ENCODE measurements at places on chromosomes 3 and 15.

DNA sequence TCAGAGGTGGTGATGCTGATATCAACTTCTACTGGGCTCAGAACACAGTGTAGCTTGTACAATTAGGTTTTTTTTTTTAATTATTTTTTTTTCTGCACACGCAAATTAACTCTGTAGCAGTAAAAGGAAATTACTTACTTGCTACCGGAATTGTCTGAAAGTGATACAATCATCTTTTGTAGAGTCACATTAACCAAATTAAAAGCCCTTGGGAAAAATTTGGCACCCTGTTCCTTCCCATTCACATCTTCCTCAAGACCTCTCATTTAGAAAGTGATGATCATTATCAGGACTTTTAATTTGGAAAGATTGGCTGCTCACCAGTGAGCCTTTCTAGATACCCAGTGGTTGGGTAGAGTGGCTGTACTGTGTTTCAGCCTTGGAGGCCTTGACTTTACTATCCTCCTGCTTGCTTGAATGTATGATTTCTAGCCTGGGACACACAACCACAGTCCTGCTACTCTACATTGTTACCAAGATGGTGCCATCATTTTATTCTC is 158.3 kb downstream of the ECT2 start:
- DNase-seq, result no peak

DNA sequence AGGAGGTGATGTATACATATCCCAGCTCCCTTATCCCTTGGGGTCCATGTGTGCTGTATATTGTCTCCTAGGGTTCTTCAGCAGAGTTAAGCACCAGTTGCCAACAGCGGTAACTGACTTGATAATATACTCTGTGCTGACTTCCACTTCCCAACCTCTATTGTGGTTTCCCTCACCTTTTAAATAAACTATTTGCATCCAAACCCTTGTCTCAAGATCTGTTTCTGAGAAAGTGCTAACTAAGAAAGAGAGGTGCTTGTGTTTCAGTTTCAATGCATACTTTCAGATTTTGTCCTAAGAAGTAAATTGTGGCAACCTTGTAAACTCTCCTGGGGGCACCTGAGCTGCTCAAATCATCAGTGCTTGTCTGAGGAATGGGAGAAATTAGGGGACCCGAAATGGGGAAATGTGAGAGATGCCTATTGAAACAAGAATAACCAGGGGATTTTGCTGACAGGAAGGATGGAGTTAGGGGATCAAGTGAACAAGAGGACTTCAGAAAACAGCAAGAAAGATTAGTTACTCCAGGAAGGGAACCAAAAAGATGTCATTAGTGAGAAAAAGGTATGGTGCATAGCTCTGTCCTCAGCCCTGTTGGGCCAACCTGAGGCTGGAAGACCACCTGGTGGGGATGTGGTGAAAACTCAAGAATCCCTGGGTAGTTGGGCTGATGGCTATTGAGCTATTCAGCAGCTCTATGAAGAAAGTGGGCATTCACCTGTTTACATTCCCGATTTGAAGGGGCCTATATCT is 50.9 kb upstream of the MRPL3 start:
- no peak for DNase-seq

DNA sequence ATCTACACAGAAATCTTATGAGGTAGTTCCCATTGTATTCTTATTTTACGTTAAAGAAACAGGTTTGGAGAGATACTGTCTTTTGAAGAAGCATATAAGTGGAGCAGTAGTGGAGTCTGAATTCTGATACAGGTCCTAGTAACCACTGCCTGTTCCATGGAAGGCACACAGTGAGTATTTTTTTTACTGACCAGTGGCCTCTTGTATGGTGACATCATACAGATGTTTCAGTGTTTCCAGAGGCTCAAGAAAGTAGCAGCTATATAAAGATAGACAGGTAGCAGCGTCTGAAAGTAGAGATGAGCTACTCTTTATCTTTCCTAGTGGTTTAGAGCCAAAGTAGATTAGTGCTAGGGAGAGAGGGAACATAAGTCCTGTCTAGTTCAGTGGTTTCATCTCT is 173.5 kb downstream of the LPP start:
- no peak for DNase-seq

GRCh38 chr3:183435661-183436060 is 7.2 kb upstream of the MCF2L2 start:
- no peak for DNase-seq

DNA sequence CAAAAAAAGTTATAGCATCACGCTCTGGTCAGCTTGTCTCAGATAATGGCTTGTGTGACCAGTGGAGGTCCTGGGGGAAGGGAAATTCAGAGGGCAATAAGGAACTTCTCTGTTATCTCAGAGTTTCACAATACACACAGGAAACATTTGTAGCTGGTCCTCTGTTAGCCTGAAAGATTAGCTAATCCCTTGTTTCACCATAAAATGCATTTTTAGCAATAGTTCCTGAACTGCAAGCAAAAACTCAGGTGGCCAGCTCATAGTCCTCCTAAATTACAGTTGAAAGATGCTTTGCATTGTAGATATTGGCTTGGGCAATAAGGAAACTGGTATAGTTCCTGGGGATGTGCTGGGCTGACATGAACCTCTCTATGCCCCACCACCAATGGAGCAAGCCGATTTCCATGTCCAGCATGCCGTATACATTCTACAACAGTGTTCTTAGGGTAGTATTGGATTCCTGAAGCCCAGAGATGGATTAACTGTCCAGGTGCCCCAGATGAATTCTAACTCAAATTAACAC is 141.5 kb upstream of the TBL1XR1 start:
- no peak for DNase-seq

GRCh38 chr15:50055750-50056157 is 63.3 kb downstream of the ATP8B4 start:
- DNase-seq, result no peak

DNA sequence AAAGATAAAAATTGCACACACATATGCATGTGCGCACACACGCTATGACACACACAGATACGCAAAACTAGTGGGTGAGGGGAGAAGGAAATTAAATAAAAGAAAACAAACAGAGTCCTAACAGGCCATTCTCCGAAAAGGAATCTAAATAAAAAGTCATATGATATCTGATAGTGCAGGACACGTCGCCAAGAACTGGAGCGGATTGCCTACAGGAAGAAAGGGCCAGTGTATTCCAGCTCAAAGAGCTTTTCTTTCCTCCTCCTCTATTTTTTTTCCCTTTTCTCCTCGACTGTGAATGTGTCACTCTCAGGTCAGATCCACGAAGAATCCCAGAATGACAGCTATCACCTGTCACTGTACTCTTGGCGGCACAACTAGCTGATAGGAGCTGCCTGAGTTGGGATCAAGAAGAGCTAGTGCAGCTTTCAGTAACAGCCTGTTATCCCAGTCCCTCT is 157.8 kb downstream of the TIGIT start:
- DNase-seq, result no peak

GRCh38 chr3:12451481-12451880 is 32.8 kb upstream of the TSEN2 start:
- DNase-seq, result no peak

GRCh38 chr3:152225201-152225600 is 43.5 kb upstream of the MBNL1 start:
- no peak for DNase-seq

DNA sequence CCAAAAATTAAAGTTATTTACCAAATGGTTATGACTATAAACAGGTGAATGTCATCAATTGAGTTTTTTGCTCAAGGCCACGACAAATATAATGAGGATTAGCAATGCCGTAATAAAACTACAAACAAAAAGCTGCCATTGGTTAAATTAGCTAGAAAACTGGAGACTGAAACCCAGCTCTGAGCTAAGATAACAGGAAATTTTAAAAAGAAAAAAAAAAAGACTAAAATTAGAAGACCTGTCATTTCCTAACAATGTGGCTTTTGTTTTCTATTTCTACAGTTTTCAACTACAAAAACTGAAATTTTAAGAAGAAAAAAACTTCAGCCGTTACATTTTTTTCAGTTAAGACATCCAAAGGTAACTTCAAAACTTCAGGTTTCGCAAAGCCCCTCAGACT is 9.7 kb downstream of the SLC12A6 start:
- DNase-seq, result no peak

DNA sequence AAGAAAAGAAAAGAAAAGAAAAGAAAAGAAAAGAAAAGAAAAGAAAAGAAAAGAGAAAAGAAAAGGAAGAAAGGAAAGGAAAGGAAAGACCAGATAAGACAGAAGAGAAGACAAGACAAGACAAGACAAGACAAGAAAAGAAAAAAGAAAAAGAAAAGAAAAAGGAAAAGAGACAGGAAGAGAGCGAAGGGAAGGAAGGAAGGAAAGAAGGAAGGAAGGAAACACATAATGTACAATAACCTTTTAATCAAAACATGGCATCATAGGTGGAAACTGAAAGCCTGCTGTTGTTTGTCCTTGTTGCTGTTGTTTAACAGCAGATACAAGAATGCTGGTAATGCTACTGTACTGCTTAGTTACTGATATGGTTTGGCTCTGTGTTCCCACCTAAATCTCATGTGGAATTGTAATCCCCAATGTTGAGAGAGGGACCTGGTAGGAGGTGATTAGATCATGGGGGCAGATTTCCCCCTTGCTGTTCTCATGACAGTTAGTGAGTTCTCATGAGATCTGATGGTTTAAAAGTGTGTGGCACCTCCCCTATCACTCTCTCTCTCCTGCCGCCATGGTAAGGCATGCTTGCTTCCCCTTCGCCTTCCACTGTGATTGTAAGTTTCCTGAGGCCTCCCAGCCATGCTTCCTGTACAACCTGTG is 67.3 kb downstream of the MCF2L2 start:
- DNase-seq, result no peak

GRCh38 chr3:37520907-37521341 is 340.8 kb upstream of the CTDSPL start:
- no peak for DNase-seq

GRCh38 chr3:42663581-42664437 is 10.3 kb downstream of the ZBTB47 start:
- DNase-seq, result no peak

DNA sequence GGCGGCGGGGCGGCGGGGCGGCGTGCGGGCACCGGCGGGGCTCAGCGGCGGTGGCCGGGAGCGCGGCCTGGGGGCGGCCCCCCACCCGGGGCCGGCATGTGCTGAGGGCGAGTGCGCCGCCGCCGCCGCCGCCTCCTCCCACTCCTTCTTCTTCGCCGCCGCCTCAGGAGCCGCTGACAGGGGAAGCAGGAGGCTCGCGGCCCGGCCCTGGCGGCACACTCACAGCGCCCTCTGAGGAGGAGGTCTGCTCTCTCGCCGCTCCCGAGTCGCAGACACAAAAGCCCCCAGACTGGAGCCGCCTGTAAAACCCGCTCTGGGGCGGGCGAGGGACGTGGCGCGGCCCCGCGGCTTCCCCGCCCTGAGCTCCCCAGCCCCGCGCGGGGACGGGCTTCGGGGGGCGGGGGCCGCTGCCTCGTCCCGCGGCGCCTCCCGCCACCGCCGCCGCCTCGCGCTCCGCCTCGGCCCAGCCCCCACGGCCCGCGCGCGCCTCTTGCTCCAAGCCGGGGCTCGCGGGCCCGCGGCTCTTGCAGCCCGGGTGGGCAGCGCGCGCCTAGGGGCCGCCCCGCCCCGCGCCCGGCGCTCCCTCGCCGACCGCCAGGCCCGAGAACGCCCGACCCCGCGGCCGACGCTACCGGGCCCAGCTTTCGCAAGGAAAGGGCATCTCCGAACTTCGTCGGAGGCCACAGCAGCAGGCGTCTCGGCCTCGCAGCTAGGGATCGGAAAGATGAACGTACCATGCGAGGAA is at the start of gene PYGO1:
PYGO1 (minus strand) TSS at position 276 of the 745 bp plus-strand sequence. CDS start 462 bp downstream, outside the sequence.
- DNase-seq, result no peak

DNA sequence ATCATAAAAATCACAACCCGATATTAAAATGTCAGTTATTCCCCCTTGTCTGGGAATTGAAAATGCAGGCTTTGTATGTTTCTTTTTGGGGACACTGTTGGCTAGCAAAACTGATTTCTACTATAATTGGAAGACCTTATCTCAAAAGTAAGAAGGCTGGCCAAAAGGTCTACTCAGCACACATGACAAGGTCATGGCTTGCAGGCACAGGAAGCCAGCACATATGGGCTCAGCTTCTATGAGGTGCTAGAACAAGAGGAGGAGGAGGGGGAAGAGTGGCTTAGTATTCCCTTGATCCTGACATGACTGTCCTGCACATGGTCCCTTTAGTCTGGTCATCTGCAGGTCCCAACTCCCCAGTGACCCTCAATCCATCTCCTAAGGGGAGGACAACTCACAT is 681.2 kb downstream of the SQOR start:
- DNase-seq, result no peak

GRCh38 chr3:47664519-47664918 is 85.9 kb upstream of the CSPG5 start:
- no peak for DNase-seq

DNA sequence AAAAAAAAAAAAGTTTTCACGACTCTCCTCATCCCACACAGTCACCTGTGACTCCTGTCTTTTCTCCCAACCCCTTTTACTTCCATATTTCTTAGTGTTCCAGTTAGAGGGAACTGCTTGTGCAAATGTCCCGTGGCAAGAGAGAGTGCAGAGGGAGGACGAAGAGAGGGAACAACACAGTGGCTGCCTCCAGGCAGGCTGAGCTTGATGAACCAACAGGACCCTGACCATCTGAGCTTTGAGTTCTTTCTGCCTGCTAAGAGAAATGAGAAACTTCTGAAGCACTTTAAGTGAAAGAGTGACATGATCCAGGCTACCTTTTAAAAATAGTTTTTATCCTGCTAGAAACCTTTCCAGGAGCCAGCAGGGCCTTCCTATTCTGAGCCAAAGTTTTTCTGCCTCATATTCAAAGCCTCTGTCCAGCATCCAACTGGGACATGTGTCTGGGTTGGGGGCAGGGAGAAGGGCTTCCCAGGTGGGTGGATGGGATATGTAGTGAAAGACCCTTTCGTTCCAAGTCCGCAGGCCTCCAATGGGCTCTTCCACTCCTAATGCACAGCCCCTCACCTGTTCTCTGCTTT is 239.9 kb downstream of the OPA1 start:
- no peak for DNase-seq

DNA sequence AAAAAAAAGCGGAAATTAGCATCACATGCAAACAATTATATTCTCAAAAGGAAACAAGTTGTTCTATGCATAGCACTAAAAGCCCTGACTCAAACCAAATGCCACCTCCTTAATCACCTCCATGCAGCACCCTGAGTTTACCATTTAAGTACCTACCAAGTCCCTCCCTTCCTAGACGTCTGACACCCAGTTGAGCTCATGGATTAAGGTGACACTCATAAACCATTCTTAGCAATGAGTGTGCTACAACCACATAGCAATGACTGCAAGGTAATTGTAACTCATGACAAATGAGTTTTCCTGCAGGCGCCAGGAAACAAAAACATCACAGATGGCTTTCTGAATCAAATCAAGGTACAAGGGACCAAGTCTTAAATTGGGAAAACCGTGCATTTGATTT is 32.0 kb downstream of the WWTR1 start:
- DNase-seq, result no peak

- no peak for DNase-seq
These were observed 32.5 kb upstream of the CORO2B start for GRCh38 chr15:68546318-68546717.

- no peak for DNase-seq
These were observed 425.1 kb upstream of the NECTIN3 start for GRCh38 chr3:110646496-110646895.
